Mesothelial cell of epicardium (in vitro differentiated cells): ENCODE measurements at places on chromosomes 13 and 19. TPM values are rescaled to one million over a fixed set of nuclear protein-coding genes. Genes with fewer than 3 reads are reported as not detected.

PCDH8 gene
- total RNA-seq: 0.09 to 0.25 TPM (median 0.23 TPM) in 3 replicates

DBP gene
- 11.5 to 13.2 TPM (median 13.1 TPM) in 3 replicates for total RNA-seq

- no peaks in the 10 kb centered on the region for H3K4me1 ChIP-seq
- H3K36me3 ChIP-seq: peaks cover 12% of the 10 kb centered on the region
- no peak overlapping the region for H3K27ac ChIP-seq
- DNase-seq: no peak
- H3K4me3 ChIP-seq: no peak overlapping the region
- H3K27me3 ChIP-seq: peaks cover 5% of the 10 kb centered on the region
These were observed 6.1 kb downstream of the ZNF296 start for GRCh38 chr19:45070214-45070613.

- no peaks in the 10 kb centered on the region for H3K27me3 ChIP-seq
- peak overlapping the region; percentile 87 for H3K4me3 ChIP-seq
- peaks cover 8% of the 10 kb centered on the region for H3K4me1 ChIP-seq
- H3K27ac ChIP-seq: peak overlapping the region; percentile 98
These were observed 4.4 kb upstream of the ZNF329 start for GRCh38 chr19:58154679-58155648.
